ENCODE measurements at places on chromosomes 3 and 15.

- no peak for DNase-seq
Observed at GRCh38 chr3:184748219-184749135, 36.6 kb upstream of the MAGEF1 start.

- DNase-seq: no peak
Observed at GRCh38 chr3:62615258-62615849, 242.0 kb upstream of the FEZF2 start.

DNA sequence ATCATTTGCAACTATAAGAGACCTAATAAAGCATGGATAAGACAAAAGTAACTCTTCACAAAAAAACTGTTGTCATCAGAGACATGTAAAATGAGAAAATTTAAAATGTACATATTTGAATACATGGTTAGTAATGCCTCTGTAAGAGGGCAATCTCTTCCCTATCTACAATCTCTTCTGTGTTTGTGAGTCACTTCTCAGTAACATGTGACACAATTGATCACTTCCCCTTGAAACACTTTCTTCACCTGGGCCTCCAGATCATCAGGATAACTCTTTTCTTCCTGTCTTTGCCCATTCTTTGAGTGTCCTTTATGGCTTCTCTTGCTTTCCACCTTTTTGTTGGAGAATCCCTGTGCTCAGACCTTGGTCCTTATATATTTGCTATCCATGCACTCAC lies 50.4 kb downstream of the TFDP2 start:
- no peak for DNase-seq

DNA sequence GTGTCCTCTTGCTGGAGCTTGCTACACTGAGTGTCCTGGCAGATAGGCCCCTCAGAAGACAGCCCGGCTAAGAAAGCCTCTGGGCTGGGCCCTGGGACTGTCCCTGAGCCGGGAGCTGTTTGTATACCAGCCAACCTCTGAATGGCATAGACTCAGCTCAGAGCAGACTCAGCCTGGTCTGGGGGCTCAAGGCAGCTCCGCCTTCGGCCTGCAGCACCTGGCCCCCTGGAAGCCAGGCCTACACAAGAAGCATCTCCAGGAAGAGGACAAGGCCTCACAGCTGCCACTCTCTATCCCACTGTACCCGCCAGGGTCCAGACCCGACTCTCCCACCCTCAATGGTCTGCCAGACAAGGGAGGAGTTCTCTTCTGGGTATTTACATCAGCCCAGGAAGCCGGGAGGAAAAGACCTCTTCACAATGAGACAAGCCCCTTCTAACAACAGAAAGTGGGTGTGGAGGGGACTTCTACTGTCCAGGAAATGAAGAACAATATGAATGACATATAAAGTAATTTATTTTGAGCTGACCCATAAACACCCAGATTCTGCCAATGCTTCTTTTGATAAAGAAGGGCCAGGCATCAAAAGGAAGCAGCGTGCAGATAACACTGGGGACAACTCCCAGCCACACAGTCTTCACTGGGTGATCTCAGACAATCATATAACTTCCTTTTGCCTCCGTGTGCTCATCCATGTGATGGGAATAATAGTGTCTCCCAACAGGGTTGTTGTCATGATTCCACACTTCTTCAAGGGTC lies 110.2 kb downstream of the TPRA1 start:
- no peak for DNase-seq

DNA sequence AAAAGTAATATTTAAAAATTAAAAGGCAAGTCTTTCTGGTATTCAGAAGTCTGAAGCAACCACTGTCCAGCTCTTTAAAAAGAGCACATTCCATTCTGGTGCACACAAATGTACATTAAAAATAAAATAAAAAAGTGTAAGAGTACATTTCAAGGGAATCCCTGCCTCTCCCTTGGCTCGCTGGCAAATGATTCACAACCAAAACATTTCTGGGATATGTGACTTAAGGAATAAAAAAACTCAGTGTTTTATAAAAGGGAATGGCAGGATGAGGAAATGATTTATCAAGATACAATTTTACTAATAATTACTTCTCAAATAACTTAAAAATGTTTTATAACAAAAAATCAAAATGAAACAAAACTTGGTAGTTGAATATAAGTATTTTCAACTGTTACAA lies 23.8 kb upstream of the ANXA2 start:
- DNase-seq: no peak

DNA sequence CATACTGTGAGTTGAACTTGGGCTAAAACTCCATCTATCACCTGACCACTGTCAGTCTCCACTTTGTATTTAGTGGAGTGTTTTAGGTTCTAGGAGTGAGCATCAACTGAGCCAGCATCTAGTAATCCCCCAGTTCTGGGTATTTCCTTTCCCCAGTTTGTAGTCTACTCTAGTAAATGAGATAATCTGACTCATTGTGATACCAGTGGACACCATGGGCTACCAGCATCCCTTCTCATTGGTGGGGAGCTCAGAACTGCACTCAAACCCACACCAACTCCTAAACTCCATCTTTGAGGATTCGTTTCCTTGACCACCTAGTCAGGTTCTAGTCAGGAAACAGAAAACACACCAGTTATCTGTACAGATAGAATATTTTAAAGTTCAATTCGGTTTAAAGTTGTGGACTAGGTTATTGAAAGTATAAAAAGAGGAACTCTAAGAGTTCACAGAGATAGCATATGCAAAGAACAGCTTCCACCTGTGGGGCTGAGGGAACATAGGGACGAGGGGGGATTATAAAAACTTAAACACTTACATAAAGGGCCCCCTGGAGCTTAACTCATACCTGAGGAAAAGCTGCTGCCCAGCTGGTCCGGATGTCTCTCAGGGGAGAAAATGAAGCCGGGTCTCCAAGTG lies 36.0 kb downstream of the LEO1 start:
- DNase-seq: no peak

- no peak for DNase-seq
Observed at GRCh38 chr3:162780313-162780712, 1283.7 kb downstream of the OTOL1 start.

DNA sequence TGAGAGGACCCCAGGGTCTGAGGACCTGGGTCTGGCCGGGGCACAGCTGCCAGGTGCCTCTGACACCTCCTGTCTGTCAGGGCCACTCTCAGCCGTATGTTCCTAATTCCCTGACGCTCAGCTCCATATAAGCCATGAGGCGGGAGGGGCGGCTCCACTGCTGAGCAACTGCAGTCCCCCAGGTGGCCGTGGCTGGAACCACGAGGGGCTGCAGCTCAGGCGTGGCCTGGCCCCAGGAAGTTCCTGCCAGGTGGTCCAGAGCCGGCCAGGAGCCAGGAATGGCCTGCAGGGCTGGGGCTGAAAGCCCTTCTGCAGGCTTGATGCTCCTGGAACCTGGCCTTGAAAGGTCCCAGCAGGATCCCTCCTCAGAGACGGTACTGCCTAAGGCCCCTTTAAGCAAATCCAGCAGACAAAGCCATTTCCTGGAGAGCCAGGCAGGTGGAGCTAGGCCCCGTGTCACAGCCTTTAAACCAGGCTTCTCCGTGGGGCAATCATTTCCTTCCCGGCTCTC lies 118.0 kb downstream of the CHSY1 start:
- no peak for DNase-seq

DNA sequence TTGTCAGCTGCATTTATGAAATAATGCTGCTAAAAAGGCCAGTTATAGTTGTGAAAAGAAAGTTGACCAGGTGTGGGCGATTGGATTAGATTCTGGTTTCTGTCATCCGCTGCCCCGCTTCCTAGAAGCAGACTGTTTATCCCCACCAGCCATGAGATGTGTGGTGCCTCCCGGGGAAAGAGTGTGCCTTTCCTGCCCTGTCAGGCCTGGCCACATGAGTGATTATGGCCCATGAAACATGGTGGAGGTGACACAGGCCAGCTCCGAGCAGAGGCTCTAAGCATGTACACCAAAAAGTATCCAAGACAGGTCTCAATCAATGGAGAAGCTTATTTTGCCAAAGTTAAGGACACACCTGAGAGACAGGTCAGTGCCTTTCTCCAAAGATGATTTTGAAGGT lies 85.4 kb upstream of the ABHD2 start:
- no peak for DNase-seq

DNA sequence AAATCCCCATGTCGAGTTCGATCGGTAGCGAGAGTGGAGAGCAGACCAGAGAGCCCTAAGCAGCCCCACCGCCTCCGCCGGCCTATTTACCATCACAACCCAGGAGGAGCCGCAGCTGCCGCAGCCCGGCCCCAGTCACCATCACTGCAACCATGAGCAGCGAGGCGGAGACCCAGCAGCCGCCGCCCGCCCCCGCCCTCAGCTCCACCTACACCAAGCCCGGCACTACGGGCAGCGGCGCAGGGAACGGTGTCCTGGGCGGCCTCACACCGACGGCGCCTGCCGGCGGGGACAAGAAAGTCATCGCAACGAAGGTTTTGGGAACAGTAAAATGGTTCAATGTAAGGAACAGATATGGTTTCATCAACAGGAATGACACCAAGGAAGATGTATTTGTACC lies 89.5 kb upstream of the TPM1 start:
- no peak for DNase-seq

GRCh38 chr3:83625261-83625660 lies 1333.5 kb upstream of the CADM2 start:
- no peak for DNase-seq

GRCh38 chr3:15756505-15756904 lies 41.3 kb downstream of the ANKRD28 start:
- no peak for DNase-seq

DNA sequence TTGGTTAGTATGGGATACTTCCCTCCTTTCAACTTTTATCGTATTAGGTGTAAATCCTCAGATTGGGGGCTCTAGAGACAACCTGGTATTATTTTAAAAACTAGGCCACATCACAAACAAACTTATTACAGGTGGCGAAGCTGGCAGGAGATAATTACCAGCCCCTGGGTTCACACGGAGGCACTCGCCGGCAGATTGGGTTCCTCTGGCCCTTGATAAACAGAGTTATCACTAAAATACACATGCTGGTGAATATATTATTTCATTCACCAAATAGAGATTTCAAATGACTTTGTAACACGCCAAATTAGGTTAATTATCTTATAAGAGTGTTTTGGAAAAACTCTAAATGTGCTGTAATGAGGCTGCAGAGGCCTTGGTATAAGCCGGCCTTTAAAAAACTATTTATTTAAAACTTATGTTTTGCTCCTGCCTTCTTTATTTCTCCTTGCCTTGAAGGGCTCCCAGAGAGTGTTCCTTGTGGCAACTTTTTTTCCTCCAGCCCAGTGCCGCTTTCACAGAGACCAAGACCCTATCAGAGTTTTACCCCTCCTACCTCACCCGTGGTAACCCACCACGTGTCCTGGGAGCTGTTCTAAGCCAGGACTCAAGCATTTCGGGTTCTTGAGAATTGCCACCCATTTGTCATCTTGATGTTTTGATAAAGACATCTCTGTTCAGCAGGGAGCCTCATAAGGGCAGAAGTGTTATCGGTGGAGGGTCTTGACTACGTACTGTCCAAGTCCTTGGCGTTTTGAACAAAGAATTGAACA lies 468.6 kb upstream of the CFAP20DC start:
- DNase-seq: no peak

- no peak for DNase-seq
Observed at GRCh38 chr3:138036572-138036971, 26.6 kb downstream of the CLDN18 start.

- DNase-seq: no peak
Observed at GRCh38 chr15:40063563-40064011, 24.6 kb upstream of the SRP14 start.

DNA sequence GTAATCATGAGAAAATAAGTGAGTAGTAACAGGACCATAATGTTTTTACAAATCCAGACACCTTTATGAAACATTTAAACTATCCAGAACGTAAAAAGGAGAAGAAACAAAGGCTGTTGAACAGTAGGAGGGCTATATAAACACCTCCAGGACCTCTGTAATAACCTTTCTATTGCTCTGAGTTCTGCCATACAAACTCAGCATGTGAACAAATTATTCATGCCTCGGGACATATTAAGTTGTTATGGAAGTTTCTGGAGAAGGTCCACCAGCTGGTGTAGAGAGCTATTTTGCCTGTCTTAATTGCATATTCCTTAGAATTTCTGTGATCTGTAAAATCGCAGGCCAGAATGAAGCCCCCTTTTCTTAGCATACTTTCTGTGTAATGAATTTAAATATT lies 256.3 kb downstream of the UBE2E2 start:
- no peak for DNase-seq

DNA sequence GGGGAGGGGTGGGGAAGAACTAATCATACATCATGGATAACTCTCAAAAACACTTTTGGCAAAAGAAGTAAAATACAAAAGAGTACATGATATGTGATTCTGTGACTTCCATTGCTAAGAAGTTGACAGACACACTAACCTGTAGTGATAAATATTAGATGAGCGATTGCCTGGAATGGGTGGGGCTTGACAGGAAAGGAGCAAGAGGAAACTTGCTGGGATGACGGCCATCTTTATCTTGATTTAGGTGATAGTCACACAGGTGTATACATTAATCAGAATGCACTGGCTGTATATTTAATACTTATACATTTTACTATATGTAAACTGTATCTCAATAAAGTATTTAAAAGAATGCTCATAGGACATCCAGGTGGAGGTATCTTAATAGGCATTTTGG lies 13.1 kb downstream of the PARL start:
- DNase-seq: no peak

- no peak for DNase-seq
Observed at GRCh38 chr3:112817271-112817670, 29.4 kb downstream of the CD200R1L start.

DNA sequence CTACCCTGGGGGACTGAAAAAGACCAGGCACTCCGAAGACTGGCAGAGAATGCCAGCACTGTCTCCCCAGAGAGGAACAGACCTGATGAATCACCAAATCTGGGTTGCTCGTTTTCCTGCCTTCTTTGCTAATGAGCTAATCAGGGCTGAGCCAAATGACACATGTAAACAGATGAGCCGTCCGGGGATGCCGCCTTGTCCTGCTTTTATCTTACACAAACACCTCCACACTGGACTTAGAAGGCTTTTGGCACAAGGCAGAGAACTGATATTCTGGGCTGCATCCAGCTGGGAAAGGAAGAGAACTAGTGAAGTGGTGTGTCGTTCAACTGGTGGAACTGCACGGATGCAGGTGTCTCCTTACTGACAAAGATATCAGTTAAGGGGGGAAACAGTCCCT lies 88.1 kb downstream of the MECOM start:
- no peak for DNase-seq

Measured in effector CD4-positive, alpha-beta T cell (primary cell).